Activated T-cell treated with anti-CD3 and anti-CD28 coated beads, Interleukin-2, amount 50 U/mL, for 72 hours (primary cell): ENCODE measurements at places on chromosomes 1 and 21.

- DNase-seq, result no peak
Observed at GRCh38 chr1:3828391-3828790, 28.6 kb downstream of the CEP104 start.

GRCh38 chr1:206982216-206982615, 12.0 kb upstream of the FCAMR start:
- DNase-seq, result peak; percentile 64

DNA sequence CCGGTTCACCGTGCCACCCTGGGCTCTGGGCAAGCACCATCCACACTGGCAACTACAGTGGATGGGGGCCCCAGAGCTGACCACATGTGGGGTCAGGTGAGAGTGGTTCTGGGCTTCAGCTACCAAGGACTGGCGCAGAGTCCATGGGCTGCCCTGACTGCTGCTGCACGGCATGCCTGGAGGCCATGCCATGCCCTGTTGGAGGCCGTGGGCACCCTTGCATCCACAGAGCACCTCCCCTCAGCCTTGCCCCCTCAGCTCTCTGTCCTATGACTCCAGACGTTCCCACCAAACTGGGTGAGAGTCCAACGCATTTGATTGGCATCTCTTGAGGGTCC, 15.5 kb downstream of the MORN1 start:
- DNase-seq, result no peak

DNA sequence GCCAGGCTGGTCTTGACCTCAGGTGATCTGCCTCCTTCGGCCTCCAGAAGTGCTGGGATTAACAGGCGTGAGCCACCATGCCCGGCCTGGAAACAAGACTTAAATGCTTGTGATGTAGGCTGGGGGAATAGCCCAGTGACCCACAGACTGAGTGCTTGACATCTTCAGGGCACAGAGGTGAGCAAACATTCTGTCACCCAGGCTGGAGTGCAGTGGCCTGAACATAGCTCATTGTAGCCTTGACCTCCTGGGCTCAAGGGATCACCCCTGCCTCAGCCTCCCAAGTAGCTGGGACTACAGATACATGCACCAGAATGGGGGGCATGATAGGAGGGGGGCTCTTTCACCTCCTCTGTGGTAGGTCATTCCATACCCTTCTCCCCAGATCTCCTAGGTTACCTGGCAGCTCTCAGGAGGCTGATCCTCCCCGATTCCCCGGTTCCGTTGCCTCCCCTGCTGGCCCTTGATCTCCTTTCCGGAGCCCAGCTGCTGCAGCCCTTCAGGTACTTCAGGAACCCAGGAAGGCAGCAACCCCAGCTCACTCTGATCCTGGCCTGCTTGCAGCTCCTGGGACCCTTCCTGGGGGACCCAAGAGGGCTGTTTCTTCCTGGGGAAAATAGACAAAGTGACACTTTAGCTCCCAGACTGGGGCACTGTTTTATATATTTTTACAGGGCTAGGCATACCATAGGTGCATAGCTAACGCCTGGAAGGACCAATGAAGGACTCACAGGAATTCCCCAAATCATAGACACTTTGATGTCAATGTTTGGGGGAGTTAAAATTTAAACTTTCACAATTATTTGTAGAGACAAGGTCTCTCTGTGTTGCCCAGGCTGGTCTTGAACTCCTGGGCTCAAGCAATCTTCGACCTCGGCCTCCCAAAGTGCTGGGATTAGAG, 11.8 kb downstream of the SPATA21 start:
- DNase-seq, result no peak

DNA sequence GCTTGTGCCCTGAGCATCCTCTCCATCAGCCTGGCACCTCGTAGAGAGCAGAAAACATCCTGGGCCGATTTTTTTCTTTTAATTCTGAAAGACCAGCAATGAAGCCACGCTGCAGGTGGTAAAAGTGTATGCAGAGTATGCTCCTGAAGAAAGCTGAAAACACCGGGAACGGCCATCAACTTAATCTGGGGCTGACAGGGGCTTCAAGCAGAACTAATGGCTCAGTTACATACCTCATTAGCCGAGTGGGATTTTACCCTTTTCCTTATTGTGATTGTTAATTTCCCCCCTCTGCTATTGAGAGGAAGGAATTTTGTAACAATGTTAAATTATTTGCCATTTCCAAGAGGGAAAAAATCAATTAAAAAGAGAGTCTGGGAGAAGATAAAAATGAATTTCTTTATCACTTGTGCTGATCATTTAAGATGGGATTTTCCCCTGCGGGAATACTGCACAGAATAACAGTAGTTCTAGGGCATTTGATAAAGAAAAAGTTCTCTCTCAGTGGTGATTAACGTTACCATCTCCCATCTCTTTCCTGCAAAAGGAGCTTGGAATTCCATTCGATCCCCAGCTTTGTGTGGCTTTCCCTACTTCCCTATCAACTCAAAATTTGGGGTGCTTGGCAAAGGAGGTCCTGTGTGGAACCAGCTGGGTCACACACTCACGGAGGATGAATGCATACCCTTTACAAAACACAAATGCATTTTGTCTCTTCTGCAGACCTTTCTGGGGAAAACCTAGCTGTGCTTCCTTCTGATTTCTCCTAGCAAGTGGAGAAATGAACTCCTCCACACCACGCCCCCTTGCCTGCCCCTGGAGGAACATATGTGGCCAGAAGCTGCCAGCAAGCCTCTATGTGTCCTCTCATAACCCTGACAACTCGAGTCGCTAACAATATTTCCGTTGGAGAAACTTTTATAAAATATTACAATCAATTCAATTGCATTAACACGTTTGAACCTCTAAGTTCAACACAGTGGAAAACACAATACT, 70.9 kb downstream of the RRAGC start:
- DNase-seq, result no peak

DNA sequence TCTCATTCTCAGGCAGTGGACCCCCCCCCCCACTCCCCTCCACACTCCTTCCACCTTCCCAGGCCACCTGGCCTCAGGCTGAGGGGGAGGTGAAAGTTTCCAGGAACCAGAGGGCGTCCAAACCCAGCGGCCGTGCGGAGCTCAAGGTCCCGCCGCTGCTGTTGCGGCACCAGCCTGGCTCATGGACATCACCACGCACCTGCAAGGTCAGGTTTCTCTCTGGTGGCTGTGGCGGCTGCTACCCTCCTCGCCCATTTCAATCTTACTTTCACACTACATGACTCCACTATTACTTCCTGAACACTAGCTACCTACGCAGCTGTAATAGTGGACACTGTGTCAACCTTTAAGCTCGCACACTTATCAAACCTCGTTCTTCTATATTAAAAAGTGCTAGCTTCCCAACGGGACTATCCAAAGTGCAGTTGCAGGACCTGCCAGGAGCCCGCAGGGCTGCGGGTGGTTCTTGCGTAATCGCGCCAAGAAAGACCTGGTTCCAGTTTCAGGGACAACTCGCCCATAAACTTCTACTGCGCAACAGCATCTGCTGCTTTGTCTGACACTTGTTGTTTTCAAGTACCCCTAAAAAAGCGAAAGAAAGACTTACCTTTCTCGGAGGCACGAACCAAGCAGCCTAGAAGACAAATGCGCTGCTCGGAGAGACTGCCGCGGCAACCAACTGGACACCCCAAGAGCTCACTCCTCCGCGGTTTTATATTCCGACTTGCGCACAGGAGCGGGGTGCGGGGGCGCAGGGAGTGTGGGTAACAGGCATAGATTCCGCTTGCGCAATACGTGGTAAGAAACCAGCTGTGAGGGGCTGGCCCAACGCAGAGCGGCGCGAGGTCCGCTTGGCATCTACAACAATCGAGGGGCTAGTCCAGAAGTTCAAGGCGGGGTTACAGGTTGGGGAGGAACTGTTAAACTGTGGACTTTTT, at the start of gene DIRAS3:
Gene DIRAS3 (minus strand): TSS at position 687 of the 938 bp plus-strand sequence. CDS start 3,330 bp downstream, outside the sequence.
- DNase-seq, result peak; percentile 18

- DNase-seq, result no peak
Observed at GRCh38 chr1:156881663-156882062, 11.9 kb upstream of the PEAR1 start.

DNA sequence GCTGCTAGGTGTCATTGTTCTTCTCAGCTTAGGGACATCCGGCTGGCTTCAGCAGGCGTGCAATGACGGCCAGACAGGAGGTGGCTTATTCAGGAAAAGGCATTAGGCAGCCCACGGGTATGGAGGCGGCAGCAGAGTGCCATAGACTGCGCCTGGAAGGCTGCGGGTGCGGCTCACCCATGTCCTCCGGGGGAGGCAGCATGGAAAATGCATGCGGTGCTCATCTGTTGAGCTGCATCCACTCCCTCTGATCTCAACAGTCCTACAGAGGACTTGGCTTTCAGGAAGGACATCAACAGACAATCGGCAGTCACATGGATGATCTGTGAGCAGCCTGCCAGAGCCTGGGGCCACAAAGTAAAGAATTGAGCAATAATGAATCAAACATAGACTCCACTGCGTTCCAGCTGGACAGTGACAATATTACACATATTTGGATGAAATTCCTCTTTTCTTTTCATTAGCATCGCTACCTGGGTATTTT, 42.9 kb downstream of the UMODL1 start:
- no peak for DNase-seq

GRCh38 chr1:8687039-8687438, 130.4 kb downstream of the RERE start:
- DNase-seq, result no peak

DNA sequence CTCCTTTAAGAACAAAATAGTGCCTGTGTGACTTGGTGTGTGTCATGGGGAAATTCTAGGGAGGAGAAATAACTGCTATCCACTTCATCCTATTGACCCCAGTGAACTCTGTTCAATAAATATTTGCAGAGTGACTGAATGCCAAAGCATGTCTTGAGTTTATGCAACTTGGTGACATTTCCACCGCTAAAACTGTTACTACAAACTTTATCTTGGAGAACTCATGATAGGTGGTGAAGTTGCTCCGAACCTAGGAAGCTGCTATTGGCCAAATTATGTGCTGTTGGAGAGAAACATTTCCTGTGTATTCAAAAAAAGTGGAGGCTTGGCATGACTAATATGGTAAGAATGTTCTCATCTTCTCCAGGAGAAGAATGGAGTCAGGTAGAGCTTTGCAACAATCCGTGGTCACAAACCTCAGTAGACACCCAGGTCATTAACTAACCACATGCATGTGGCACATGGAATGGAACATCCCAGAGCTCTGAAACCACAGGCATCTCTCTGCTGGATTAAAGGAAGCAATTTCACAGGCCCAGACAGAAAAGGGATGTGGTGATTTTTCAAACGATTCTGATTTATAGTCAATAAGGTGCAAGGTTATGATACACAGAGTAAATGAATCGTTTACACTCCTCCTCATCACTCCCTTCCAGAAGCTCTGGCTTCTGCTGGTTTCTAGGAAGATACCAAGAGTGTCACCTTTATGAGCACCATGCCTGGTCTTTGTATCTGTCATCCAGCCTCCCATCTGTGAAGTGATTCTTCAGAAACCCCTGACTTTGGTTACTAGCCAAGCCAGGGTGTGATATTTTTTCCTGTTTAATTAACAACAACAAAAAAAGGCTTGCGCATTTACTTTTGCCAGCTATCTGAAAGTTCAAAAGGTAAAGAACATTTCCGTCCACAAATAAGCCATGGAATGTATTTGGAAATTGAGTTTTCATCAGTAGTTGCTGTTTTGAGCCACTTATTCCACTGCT, 361.1 kb downstream of the TGFB2 start:
- DNase-seq, result no peak

DNA sequence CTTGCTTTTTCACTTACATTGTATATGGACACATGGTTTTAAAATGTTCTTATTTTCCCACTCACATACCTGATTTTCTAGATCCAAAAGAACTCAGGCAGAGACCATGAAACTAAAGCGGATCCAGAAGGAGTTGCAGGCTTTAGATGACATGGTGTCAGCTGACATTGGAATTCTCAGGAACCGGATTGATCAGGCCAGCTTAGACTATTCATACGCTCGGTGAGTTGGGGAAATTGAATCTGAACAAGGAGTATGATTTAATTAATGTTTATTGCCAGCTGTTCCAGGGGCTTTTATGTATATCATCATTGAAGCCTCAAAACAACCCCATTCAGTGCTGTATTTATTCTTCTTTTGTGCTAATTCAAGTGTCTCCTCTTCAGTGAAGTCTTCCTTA, 12.7 kb downstream of the GORAB start:
- no peak for DNase-seq

DNA sequence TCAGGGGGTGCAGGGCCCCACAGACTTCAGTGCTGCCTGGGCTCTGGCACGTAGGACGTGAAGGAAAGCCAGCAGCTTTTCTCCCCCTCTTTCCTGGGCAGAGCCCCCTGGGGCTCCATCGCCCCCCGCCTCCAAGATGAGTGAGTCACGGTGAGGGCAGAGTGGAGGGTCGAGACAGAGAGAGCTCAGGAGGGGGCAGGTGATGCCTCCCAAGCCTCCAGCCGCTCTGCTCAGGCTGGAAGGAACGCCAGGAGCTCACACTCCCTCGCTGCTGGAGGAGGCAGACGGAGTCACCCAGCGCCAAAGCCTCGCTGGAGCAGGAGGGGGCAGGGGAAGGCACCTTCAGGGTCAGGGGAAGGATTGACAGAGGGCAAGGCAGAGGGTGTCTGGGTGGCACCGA, 119.5 kb downstream of the CASZ1 start:
- DNase-seq, result no peak

- no peak for DNase-seq
Observed at GRCh38 chr1:206738370-206739366, 31.9 kb upstream of the IL19 start.

GRCh38 chr21:14615359-14615974, 69.4 kb upstream of the SAMSN1 start:
- no peak for DNase-seq

DNA sequence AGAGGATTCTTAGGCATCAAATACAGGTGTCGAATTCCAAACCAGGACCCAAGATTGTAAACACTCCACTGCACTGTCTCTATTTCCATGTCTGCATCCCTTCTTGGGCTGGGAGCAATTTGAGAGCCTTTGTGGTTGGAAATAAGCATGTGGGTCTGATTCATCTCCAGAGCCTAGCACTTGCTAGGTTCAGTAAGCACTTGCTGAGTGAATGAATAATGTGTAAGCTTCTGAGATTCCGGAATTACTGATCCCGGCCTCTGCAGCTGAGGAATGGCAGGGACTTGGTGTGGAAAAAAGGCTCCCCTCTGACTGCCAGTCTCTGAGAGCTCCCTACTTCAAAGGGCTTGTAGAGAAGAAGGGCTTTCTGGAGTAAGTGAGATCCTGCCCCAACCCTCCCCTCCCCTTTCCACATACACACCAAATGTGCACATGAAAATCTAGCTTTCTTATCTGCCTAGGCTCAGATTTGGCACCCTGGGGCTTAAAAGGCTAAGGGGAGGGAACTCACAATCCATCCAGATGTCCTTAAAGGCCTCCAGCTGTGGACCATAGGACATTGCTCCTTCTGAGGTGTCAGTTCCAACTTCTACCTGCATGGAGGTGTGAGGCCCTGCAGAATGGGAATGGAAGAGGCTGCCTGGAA, 39.6 kb upstream of the TRABD2B start:
- no peak for DNase-seq

GRCh38 chr21:34166468-34166867, 93.1 kb downstream of the MRPS6 start:
- peak; percentile 20 for DNase-seq

- DNase-seq, result no peak
Observed at GRCh38 chr1:227778401-227778947, 37.0 kb upstream of the PRSS38 start.

GRCh38 chr1:229019663-229020271, 251.1 kb upstream of the RAB4A start:
- no peak for DNase-seq
